Activated CD4-positive, alpha-beta memory T cell treated with anti-CD3 and anti-CD28 coated beads, Interleukin-2, amount 10 ng/mL, durations not matched to agents 7 days and 5 days (primary cell): ENCODE measurements at places on chromosomes 6 and 20.
A peak's percentile ranks its signal among the peaks of the same experiment; 100 is the strongest.

DNA sequence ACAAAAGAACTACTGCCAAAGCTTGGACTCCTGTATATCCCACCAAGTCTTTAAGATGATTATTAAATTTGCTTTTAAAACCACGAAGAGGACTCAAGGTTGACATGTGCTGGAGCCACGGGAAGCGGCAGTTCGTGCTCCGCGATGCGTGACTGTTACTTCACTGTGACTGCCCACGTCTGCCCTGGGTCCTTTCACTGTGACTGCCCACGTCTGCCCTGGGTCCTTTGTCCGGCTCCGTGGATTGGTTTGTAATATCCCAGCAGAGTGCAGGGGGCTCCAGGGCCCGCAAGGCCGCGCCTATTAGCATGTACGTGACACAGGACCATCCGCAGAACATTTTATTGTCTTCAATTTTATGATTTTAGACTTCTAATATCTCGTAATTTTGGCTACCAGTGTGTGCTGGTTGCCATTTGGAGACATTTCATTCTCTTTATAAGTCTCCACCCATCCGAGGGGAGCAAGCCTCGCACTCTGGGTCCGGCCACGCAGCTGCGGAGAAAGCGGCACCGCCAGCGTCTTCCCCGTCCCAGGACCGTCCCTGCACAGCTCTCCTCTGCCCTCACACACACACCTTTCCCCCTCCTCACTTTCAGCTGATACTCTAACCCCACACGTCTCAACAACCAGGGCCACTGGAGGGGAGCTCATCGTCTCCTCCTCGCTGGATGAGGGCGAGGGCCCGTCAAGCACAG lies 42.9 kb downstream of the DACT2 start:
- no peak for DNase-seq

- peak; percentile 69 for DNase-seq
Observed at GRCh38 chr20:58692579-58693225, at the start of gene NPEPL1. Gene NPEPL1 (plus strand): TSS chr20:58692800. CDS start chr20:58692901, 101 bp downstream.

GRCh38 chr6:147159536-147160374 lies 44.5 kb upstream of the STXBP5 start:
- no peak for DNase-seq

GRCh38 chr6:33695451-33695887 lies 16.0 kb downstream of the UQCC2 start:
- no peak for DNase-seq

DNA sequence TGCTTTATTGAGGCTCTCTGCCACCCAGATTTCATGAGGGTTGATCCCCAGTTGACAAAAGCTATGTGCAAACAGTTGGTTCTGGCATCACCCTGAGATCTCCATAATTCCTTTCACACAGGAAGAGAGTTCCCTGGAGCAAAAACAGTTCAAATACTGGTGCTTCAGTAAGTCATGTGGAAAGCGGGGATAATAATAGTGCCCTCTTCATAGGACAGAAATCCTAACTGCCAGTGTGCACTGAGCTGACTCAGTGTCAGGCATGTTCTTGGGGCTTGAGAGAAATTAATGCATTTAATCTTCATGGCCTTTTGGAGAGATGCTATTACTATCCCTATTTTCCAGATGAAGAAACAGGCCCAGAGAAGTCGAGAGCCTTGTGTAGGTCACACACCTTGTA lies 7.9 kb upstream of the SLC52A3 start:
- no peak for DNase-seq

DNA sequence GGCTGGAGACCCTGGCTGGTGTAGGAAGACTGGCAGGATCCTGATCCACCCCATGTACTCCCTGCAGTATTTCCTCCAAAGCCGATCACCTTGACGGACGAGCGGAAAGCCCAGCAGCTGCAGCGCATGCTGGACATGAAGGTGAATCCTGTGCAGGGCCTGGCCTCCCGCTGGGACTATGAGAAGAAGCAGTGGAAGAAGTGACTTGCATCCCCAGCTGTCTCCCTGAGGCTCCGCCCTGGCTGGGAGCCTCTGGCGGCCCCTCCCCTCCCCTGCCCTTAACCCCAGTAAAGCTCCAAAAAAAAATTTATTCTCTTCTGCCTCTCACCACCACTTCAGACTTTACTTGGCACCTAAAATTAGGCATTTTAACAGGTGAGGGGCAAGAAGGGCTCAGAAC lies 7.0 kb downstream of the COX4I2 start:
- DNase-seq, result no peak
